ENCODE measurements at places on chromosomes 1 and 21.

GRCh38 chr1:156140879-156141707, 12.3 kb upstream of the SEMA4A start:
- no peak for DNase-seq

- DNase-seq, result no peak
Observed at GRCh38 chr1:213176341-213176740, 125.3 kb downstream of the RPS6KC1 start.

GRCh38 chr1:230119340-230119739, 52.3 kb downstream of the GALNT2 start:
- no peak for DNase-seq

GRCh38 chr1:161817176-161817730, 51.1 kb downstream of the ATF6 start:
- no peak for DNase-seq

DNA sequence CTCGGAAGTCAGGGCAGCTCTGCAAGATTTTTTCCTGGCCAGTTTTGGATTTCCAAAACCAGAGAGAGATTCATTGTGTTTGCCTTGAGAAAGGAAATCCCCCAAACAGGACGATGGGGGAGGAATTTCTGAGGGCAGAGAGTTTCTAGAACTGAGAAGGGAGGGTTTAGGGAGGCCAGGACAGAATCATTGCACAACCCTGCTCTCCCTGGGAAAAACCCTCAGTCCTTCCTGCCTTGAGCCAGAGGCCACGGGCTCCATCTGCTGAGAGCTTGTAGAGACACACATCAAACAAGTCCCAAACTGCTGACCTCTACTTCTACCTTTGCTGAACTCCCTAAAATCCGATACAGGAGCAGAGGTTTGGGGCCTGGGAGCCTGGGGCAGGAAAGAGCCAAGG, 99.7 kb downstream of the NMNAT2 start:
- no peak for DNase-seq

DNA sequence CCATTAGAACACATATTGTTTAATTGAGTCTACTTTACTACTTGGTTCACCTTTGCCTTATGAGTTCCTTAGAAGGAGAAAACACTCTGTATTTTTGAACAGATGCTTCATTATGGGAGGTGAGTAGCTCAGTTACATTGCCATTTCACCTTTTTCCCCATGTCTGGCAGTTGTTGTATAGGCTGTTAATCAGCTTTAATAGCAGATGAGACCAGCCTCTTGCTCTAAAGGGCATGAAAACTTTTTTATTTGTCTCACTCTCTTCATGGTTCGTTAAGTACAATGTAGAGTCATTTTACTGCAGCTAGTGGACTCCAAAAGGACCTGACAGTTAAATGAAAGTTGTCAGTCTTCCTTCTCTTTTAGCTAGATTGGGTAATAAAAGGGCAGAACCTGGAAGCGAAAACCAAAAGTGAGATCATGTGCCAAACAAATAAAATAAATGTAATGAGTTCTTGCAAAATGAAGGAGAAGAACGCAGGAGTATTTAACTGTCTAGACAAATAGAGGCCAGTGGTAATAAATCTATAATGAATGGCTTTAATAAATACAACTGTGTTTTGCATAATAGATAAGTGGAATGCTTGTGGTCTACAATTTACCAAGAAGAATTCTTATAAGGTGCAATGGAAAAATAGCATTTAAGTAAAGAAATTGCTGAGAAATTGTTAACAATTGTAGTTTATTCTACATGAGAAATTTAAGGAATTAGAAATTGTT, 180.0 kb upstream of the NEGR1 start:
- DNase-seq, result no peak

DNA sequence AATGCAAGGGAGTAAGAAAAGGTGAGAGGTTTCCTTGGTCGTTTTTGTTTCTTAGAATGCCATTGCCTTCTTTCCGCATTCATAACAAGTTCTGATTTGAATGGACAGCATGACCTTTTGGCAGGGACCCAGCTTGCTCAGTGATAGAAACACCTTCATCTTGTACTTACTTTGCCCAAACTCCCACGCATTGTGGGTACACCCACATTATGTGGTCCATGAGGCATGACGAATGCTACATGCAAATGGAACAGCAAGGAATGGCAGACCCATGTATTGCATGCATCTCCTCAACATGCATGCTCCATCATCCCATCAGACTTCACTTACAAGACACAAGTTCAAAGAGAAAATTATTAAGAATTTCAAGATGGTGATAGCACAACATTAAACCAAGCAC, 102.8 kb downstream of the CDC7 start:
- DNase-seq, result no peak

DNA sequence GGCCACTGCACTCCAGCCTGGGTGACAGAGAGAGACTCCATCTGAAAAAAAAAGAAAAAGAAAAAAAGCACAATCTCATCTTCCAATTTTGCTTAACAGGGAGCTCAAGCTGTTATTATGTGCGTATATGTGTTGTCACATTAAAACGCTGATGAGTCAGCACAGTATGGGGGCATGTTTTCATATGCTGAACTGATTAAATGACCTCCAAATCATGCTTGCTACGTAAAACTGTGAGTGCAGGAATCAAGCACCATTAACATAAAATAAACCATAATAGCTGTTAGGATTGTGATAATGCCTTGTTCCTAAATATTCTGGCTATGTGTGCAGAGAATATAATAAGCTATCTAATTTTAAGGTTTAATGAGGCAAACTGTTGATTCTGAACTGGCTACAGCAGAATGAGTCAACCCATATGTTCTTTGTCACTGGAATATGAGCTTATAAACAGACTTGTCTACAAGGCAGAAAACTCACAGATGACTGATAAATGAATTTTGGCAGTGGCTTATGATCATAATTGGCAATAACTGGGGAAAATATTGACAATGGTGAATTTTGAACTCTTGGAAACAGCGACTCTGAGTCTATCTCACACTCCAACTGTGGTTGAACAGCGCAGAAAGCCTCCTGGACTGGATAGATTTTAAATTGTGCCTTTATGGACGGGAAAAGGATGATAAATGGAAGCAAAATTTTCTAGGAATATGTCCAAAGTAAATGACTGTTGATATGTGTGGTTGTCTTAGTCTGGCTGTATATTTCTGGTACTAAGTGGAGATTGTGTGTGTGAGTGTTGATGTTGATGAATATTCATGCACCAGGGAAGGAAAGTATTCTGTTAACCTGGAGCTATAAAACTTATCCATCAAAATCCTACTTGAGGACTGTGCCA, 75.5 kb downstream of the VCAM1 start:
- no peak for DNase-seq

GRCh38 chr21:21159253-21159899, 161.2 kb downstream of the NCAM2 start:
- no peak for DNase-seq

DNA sequence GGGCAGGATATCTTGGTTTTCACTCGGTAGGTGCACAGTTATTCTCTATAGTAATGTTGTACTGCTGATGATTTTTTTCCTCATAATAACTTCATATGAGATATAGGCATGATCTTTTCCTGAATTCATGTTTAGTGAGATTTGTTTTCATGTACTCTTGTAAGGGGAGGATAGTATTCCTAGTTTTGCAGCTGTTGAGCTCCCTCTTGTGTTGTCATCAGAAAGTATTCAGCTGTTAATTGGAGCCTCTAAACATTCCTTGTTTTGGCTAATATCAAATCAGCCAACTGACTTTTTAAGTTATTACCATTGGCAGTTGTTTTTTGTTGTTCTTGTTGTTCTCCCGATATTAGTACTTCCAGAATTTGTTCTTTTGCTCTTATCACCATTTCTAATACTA, 24.4 kb downstream of the OR10R2 start:
- DNase-seq, result no peak

DNA sequence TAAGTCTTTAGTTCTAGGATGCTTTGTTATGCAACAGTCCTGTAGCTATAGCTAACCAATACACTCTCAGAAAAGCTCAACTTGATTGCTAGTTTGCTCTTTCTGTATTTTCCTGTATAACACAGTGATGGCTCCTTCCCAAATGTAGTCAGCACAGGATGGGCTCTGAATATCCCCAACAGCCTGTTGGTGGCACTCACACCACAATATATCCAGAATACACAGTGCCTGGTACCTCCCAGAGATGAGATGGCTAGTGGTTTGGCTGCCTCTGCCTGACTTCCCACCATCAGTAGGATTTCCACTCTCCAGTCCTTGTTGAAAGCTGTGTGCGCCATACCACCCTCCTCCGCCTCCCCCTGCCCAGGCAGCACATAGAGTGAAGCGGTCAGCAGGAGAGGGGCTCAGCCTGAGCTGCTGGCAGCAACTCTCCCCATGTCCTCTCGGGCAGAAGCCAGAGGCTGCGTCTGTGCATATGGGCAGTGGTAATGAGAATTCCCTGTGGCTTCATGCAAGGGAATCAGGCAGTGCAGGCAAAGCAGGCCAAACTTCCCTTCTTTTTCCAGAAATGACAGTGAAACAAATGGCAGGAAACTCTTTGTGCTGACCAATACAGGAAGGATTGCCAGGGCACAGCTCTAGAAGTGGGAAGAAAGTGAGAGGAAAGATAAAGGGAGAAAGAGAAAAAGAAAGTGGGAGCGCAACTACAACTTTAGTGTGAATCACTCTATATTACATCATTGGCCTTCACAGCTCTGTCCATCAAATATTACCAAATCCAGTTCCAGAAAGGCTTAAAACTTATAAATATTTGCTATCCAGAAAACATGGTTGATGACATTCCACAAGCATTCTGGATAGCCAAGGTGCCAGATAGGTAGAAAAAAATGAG, 49.7 kb downstream of the LMX1A start:
- no peak for DNase-seq

DNA sequence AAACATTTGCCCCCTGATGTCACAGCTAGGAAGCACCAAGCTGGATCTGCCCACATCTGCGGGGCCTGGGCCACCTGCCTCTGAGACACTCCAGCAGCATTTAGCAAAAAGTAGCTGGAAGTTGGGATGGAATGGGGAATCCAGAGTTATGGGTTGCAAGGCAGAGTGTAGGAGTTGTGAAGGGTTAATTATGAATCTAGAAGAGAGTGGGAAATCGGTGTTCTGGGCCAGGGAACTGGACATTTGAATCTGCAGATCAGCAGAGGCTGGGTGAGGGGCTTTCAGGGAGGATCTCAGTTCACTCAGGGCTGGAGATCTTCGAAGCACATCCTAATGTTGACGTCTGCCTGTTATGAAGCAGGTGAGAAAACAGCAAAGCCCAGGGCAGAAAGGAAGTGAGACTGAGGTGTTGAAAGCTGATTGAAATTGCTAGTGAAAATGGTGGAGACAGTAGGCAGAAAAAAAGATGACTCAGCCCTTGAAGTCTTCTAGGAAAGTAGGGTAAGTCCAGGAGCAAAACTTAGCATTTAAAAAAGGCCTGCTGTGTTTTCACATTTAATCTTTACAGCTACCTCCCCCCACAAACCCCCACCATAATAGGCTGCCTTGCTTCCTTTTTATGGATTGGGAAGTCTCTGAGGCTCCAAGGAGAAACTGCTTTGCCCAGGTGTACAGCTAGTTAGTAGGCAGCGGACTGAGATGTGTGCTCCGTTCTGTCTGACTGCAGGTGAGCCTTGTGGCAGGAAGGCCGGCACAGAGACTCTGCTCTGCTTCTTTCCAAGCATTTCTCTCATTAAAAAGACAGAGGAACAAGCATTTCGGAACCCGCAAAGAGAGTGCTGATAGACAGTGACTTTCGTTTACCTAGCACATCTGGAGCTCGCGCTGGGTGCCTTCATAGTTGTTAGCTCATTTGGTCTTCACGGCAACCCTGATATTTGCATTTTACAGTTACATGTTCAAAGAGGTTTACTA, 7.2 kb downstream of the VANGL1 start:
- no peak for DNase-seq

DNA sequence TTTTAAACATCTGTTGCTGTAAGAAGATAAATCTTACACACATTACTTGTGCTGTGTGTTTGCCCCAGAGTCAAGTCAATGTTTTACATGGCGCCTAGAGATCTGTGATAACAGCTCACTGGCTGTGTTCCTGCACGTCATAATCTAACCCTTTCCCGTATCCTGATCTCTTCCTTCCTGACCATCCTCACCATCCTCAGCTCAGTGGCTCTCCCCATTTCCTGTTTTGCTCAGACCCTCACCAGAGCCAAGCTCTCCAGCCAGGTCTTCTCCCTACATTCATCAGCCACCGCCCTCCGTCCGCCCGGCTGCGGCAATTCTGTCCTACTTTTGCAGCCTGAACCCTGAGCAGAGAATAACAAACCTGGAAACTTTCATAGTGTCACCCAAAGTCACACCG, 824.7 kb downstream of the USP25 start:
- no peak for DNase-seq

- no peak for DNase-seq
Observed at GRCh38 chr1:23577056-23578004, 18.0 kb upstream of the ID3 start.

DNA sequence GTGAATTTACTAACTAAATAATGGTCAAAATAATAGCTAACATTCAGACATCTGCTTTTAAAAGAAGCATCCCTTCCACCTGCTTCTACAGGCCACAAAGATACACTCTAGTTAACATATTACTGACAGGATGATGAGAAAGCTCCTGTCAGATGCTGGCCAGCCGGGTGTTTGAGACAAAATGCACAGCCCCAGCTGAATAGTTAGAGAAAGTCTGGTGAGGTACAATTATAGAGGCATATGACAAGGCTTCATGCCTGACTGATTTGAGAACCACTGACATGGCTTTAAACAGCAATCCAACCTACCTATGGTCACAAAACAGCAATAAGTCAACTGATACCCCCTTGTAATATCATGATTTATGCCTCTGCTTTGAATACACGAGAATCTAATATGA, 137.0 kb downstream of the DENND1B start:
- DNase-seq, result no peak

DNA sequence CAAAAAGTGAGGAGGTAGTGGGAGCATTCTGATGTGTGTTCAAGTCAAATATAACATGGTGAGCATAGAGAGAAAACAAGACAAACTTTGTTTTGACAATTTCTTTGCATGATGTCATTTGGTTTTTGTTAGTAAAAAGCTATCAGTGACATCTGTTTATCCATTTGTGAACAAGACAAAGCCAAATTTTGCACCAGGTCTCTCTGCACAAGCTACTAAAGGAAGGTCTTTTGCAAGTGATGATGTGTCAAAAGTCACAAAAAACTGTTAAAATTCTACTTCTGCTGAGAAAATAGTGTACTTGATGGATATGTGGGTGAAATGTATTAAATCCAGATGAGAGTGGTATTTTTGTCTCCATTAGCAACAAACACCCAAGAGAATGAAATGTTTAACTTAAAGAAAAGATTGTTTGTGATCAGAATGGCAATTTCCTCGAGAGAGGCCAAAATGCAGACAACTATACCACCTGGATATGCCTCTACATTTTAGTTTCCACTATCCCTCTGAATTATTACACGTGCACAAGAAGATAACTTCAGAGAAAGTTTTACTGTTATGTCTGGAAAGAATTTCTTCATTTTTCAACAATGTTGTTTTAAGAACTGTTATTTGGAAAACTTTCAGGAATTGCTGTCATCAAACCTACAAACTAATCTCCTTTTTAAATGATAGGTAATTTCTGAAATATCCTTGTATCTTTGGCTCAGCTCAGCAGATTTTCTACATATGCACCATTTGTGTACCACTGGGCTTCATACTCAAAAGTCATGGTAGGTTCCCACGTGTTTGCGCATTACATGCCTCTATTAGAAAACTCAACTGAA, 807.4 kb upstream of the ADGRL2 start:
- DNase-seq, result no peak

Data from activated T-helper 1 cell treated with Interleukin-2 at 50 U/mL for 16 hours (primary cell).